ENCODE measurements at places on chromosomes 6 and 20.

GRCh38 chr6:97085772-97086171 lies 161.2 kb downstream of the KLHL32 start:
- peak; percentile 71 for DNase-seq

DNA sequence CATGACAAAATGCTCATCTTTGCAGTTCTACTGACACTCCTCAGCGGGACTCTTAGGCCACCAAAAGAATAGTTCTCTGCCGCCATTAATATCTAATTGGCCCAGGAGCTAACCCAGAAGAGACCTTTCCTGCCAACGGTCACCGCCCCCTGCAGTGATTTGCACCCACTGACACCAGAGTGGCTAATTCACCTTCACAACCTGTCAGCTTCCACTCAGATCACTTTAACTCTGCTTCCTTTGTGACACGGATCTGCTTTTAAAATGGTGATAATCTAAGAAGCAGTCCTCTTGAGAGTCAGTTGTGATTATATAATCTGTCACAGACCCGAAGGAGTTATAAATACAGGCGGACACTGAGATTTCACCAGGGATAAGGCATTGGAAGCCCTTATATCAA lies 172.8 kb downstream of the FRK start:
- DNase-seq, result no peak

GRCh38 chr6:166580076-166581050 lies 6.1 kb downstream of the RAMACL start:
- DNase-seq, result no peak

GRCh38 chr6:131173680-131174079 lies 38.4 kb downstream of the AKAP7 start:
- peak; percentile 49 for DNase-seq

- no peak for DNase-seq
Measured at GRCh38 chr6:73566954-73567591, 46.2 kb upstream of the EEF1A1 start.

DNA sequence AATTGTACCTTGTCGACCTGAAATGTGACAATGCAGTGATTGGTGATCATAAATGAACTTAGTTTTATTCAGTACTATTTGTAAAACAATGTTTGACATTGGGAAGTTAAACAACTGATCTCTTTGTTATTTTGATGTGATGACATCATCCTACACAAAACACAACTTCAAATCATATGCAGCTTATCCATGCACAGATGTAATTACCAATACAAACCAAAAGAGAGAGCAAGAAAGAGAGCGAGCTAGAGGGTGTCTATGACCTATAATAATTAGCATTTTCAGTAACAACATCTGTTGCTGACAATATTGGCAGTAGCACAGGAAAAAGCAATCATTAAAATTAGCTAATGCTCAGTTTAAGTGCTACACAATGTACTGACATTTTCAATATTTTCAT lies 320.9 kb downstream of the UTRN start:
- no peak for DNase-seq

DNA sequence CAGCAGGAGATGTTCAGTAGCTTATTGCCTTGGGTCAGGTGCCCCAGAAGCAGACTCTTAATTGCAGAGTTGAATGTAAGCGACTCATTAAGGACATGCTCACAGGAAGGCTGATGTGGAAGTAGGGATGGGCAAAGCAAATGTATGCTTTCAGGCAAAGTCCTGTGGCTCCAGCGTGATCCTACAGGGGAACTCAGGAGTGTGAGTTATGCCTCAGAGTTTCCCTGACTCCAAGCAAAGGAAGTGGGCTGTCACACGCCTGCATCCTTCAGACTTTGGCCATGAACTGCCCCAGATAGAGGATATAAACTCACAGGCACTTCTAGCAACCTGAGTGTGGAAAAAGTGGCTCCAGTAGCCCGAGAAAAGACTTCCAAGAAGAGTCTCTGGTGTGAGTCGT lies 64.9 kb upstream of the ZNF133 start:
- DNase-seq, result no peak

DNA sequence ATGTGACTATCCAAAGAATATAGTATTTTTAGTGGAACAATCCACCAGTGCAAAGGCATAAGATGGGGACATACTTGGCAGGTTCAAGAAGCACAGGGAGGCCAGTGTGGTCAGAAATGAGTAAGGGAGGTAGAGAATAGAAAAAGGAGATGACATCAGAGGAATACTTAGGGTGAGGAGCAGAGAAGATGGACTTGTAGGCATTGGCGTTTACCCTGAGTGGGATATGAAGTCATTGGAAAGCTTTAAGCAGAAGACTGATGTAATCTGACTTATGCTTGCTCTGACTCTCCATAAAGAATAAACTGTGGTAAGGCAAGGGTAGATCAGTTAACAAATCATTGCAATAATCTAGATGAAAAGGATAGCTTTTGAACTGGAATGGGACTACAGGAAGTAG lies 228.7 kb downstream of the GJA1 start:
- no peak for DNase-seq

- DNase-seq, result peak; percentile 19
Measured at GRCh38 chr20:22723659-22724058, 139.3 kb upstream of the FOXA2 start.

- no peak for DNase-seq
Measured at GRCh38 chr20:35269055-35269781, 8.7 kb downstream of the MMP24OS start.

DNA sequence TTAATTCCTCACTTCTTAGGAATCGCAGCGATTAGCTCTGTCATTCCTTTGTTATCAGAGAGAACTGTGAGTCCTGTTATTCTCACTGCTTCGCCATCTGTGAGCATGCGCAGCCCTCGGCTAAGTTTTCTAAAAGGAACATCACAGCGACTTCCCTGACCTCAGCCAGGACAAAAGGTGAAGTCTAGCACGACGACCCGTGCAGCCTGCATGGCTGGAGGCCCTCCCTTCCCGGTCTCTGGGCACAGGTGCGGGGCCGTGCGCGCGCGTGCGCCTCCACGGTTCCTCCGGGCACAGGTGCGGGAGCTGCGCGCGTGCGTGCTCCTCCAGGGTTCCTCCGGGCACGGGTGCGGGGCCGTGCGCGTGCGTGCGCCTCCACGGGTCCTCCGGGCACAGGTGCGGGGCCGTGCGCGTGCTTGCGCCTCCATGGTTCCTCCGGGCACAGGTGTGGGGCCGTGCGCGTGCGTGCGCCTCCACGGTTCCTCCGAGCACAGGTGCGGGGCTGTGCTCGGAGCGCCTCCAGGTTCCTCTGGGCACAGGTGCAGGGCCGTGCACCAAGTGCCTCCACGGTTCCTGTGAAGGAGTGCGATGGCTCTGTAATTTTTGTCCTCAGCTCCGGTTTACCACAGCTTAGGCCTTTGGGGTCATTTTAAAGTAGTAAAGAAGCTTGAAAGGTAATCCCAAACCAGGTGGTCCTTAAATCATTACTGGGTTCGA lies 212.3 kb downstream of the ERMARD start:
- DNase-seq, result no peak

GRCh38 chr6:147972448-147972847 lies 370.2 kb upstream of the SASH1 start:
- no peak for DNase-seq

GRCh38 chr6:157806131-157806855 lies 16.8 kb upstream of the SNX9 start:
- DNase-seq, result no peak

GRCh38 chr20:1848373-1848772 lies 46.8 kb upstream of the SIRPA start:
- DNase-seq, result no peak

DNA sequence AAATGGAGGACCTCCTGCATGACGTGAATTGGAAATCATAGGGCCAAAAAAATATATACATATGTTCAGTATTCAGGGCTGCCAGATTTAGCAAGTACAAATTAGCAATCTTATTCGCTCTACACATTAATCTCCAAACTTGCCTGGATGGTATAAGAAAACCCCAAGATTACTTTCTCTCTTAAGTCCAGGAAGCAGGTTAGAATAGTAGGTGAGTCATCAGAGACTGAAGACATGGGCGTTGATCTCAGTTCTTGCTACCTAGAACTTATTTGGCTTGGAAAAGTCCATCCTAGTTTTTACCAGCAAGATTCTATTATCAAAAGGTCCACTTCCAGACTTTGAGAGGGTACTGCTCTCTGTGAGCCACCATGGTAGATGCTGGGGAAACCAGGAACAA lies 47.4 kb downstream of the GPR63 start:
- no peak for DNase-seq

- peak; percentile 97 for DNase-seq
Measured at GRCh38 chr6:149855040-149855654, 9.0 kb downstream of the LRP11 start.

DNA sequence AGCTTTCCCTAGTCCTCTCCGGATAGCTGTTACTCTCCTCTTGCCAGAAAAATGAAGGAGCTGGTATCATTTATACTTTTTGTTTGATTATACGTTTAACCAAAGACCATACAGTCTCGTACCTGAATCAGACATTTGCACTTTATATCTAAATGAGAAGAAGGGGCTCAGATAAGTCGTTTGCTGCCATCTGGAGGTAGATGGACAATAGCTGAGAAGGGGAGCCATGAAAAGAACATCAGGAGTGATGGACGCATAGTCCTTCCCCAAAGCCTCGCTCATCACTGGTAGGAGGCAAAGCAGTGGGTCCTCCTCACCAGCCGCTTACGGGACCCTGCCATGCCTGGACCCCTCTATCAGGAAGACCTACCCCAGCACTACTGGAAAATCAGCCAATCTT lies 45.4 kb downstream of the RPF2 start:
- no peak for DNase-seq

- no peak for DNase-seq
Measured at GRCh38 chr6:162307865-162308264, 419.7 kb downstream of the PRKN start.

- no peak for DNase-seq
Measured at GRCh38 chr20:50333812-50334211, 143.2 kb downstream of the CEBPB start.

- DNase-seq, result no peak
Measured at GRCh38 chr20:24236201-24236600, 233.2 kb upstream of the SYNDIG1 start.

GRCh38 chr20:59007665-59008511 lies 834 bp upstream of the CTSZ start:
- DNase-seq, result no peak

- DNase-seq, result no peak
Measured at GRCh38 chr6:21749754-21750153, 156.2 kb downstream of the SOX4 start.

DNA sequence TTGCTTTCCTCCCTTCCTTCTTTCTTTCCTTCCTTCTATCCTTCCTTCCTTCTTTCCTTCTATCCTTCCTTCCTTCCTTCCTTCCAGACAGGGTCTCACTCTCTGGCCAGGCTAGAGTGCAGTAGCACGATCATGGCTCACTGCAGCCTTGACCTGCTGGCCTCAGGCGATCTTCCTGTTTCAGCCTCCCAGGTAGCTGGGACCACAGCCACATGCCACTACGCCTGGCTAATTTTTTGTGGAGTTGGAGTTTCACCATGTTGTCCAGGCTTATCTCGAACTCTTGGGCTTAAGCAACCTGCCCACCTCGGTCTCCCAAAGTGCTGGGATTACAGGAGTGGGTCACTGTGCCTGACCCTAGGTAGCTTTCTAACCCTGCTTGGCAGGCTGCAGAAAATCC lies 12.2 kb upstream of the SEC63 start:
- DNase-seq, result no peak

- DNase-seq, result no peak
Measured at GRCh38 chr20:50301712-50302111, 111.1 kb downstream of the CEBPB start.

DNA sequence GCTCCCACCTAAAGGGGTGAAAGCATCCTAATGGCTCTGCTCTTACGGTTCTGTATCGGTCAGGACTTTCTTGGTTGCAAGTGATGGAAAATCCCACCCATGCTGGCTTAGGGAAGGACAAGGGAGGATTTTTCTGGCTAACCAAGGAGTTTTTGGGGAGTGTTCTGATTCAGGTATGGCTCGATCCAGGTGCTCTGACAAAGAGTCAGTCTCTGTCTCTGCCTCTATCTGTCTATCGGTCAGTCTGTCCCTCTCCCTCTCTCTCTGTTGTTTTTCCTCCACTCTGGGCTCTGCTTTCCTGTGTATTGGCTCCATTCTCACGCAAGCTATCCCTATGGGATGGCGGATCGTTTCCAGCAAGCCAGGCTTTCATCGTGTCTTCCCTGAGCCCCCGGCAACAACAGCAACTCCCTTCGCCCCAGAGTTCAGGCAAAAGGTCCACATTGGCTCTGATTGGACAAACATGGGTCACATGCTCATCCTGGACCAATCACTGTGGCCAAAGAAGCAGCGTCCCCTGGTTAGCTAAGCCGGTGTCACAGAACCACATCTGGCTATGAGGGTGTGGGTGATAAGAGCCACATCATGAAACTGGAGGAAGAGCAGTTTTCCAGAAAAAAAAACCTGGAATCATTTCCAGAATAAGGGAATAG lies 160.3 kb downstream of the BMP7 start:
- DNase-seq, result no peak

GRCh38 chr6:42387336-42387735 lies 64.4 kb downstream of the TRERF1 start:
- DNase-seq, result no peak

DNA sequence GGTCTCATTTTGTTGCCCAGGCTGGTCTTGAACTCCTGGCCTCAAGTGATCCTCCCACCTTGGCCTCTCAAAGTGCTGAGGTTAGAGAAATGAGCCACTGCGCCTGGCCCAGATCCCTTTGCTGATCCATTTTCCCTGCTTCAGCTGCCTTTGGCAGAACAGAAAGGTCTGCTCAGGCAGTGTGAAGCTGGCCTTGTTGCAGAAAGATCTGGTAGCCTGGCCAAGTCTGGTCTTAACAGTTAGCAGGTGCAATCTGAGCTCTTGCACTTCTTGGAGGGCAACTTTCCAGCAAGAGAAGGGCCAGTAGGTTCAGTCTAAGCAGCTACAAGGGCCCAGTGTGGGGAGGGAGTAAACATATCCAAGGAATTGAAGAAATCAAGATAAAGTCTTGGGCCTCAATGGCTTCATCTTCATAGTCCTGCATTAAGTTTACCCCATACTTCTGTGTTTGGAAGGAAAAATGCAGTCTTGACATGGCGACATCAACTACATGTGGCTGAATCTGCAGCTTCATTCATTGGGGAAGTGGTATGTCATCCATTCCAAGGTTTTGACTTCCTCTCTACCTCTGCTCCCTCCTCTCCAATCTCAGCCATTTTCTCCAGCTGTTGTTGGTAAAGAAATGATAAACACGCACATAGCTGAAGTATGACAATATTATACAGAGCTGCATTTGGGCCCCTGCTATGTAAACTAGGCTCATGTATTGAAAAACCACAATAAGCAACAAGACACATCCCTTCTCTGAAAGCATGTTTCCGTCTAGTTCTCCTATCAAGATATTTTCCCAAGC lies 39.0 kb upstream of the NEDD9 start:
- DNase-seq, result peak; percentile 13

- no peak for DNase-seq
Measured at GRCh38 chr20:46694484-46694883, 5.2 kb upstream of the TP53RK start.

DNA sequence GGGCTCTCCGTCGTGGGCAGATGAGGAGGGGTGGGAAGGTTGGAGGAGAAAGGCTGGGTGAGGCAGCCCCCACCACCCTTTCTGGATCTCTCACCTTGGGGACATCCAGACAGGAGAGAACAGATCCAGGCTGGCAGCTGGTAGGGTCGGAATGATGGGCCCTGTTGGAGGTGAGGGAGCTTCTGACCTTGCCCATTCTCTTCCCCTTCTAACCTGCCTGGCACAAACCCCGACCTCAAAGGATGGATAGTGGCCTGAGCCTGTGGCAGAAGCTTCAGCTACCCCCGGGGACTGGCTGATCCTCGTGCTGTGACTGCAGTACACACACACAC lies 6.0 kb upstream of the NPBWR2 start:
- DNase-seq, result no peak

GRCh38 chr6:36722879-36723278 lies 25.3 kb downstream of the RAB44 start:
- no peak for DNase-seq
